Fibroblast of pulmonary artery (primary cell): ENCODE measurements at places on chromosomes 3 and 15.

DNA sequence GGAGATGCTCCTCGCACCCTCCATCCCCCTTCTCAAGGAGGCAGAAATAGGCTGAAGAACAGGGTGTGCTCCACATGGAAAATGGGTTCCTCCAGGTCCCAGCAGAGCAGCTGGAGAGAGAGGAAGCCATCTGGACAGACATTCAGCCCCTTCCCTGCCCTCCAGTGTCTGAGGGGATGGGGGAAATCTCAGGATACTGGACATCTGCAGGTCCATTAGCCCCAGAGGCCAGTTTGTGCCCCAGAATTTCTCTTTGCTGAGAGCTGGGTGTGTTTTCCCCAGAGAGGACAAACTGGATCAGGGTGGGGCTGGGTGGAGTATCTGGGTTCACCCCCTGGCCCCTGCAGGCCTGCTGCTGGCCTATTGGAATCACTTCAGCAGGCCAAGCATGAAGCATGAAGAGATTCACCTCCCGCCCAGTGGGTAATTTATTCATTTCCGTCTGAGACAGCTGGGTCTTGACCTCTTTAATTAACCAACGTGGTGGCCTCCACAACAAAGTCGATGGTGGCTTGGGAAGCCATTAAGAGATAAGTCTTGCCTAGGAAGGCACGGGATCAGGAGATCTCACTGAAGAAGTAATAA lies 4.6 kb downstream of the FAM3D start:
- no peak for DNase-seq

DNA sequence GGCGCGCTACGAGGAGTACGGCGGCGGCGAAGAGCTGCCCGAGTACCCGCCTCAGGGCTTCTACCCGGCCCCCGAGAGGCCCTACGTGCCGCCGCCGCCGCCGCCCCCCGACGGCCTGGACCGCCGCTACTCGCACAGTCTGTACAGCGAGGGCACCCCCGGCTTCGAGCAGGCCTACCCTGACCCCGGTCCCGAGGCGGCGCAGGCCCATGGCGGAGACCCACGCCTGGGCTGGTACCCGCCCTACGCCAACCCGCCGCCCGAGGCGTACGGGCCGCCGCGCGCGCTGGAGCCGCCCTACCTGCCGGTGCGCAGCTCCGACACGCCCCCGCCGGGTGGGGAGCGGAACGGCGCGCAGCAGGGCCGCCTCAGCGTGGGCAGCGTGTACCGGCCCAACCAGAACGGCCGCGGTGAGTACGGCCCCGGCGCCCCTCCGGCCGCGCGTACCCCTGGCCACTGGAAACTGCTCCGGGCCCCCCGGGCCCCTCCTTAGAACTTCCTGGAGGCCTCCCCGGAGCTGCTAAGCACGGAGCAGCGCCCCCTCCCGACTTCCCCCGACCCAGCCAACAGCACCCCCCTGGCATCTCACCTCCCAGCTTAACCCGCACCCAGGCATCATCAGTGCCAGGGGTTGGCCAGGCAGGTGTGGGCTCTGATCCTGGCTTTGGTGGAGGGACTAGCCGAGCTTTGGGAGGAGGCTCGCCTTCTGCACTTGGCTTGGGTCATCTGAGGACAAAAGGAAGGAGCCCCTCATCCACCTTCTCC lies 1.4 kb downstream of the LOXL1 start:
- DNase-seq: peak; percentile 46

DNA sequence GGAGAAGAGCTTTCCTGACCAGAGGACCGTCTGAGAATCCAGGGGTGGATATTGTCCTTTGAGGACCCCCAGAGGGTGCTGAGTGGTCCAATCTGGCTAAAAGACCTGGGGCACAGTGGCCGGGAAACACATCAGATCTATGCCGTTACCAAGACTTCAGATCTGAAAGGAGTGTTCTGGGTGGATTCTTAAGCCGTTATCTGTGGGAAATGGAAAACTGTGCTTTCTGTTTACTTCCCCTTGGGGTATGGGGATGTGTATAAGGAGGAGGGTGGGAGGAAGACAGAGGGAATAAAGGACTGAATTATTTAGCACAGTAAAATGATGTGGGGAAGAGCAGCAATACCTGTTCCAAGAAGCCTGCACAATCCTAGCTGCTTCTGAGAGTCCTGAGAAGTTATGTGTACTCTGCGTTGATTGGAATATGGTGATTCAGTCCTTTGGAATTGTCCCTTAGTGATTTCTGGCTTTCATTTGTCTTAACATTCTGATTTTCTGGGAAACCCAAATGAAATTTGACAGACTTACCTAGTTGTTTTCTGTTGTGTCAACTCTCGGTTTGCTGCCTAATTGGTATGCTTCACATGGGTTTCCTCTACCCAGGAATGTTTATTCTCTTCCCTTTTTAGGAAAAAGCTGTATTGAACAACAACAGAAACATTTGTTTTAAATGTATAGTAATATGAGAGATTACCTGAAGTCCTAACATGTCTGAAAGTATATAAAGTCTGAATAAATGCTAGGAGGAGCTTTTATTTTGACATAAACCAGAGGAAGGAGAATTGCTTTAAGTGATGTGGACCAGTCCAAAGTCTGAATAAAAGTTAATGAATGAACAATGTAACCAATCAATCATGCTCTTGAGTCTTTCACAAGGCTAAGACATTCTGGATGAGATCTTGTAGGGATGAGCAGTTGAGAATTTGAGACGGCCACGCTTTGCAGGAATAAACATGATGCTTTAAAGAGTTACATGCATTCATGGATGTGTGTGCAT lies 427.1 kb upstream of the C2CD4B start:
- peak; percentile 33 for DNase-seq

DNA sequence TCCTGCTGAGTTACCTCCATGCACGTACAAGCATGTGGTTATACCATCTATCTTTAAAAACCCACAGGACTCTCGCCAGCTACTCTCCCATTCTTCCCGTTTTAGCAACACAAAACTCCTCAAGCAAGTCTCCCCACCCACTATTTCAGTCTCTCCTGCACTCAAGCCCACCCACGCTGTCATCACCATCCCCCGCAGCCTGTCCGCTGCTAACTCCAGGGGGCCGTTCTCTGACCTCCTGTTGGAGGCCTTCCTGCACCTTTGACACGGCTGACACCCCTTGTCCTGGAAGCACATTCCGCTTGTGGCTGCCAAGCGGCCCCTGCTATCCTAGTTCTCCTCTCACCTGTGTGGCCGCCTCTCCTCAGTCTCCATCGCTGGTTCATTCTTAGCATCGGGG lies 7.5 kb upstream of the PCSK6 start:
- DNase-seq: no peak

GRCh38 chr3:150885535-150885934 lies 19.7 kb downstream of the MINDY4B start:
- no peak for DNase-seq

DNA sequence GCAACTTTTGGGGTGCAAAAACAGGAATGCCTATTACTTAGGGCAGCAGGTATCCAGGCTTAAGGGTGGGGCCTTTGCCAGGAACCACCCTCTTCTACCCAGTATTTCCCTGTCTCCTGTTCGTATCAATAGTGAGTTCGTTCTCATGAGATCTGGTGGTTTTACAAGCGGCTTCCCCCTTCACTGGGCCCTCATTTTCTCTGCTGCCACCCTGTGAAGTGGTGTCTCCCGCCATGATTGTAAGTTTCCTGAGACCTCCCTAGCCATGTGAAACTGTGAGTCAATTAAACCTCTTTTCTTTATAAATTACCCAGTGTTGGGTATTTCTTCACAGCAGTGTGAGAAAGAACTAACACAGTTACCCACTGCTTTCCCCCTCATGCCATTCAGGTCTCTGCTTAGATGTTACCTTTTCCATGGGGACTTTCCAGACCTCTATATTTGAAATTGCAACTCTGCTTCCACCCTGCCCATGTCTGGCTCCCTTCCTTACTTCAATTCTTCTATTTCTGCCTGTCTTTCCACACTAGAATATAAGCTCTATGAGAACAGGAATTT lies 23.9 kb upstream of the TRA2B start:
- DNase-seq: no peak

DNA sequence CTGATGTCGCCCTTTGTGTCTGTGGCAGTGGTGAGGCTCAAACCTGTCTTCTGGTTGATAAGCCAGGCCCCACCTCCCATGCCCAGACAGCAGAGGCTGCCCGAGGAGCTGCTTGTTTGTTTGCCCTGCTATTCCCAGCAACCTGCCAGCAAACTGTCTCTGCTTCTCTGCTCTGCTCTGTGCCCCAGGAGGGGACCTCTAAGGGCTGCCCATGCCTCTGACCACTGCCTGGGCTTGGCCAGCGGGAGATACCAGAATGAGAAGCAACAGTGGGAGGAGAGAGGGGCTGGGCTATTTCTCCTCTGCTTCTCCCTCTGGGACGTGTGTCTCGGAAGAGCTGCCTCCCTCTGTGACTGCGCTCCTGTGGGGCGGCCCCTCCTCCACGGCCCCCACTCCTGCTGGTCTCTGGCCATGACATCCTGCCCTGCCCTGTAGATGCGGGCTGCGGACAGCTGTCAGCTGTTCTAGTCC lies 213.1 kb downstream of the RPLP1 start:
- peak; percentile 16 for DNase-seq

DNA sequence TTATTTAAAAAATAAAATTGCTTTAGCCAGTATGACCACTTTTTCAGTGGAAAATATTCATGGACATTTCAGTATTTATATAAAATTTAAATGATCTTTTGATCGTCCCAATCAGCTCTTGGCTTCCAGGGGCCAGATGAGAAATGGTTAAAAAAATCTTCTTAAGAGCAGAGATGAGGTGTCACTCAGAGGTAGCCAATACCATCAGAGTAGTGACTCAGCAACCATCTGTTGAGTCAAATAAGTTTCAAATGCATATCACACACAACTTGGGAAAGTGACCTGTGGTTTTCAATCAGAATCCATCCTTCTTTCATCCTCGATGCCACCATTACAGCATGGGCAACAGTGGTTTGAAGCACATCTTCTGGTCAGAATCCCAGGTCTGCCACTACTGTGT lies 958.8 kb upstream of the NR2F2 start:
- DNase-seq: no peak

- no peak for DNase-seq
These were observed 21.2 kb upstream of the TMEM115 start for GRCh38 chr3:50380405-50381085.

- no peak for DNase-seq
These were observed 93.6 kb downstream of the PLCL2 start for GRCh38 chr3:16978234-16978920.

DNA sequence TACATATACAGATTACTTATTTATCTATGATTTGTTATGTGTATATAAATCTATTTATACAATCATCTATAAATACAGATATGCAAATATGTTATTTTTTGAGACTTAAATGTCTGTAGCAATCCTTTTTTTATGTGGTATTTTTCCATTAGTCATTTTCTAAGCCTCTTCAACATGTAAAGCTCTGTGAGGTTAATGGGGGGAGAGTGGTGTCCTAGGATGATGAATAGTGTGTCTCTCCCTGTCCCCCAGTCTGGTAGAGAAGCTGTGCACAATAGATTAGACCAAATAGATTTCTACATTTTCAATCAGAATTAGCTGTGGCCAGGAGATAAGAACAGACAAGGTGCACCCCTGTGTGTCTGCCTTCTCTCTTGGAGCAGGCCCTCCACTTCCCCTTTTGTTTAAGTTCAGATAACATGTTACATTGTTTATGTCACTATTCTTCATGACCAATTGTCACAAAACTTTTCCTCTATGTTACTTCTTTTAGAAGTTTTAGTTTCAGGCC lies 453.9 kb downstream of the LPP start:
- no peak for DNase-seq

GRCh38 chr3:33982269-33982798 lies 183.9 kb downstream of the PDCD6IP start:
- DNase-seq: peak; percentile 13

GRCh38 chr15:85112997-85113396 lies 131.3 kb downstream of the PDE8A start:
- DNase-seq: no peak

DNA sequence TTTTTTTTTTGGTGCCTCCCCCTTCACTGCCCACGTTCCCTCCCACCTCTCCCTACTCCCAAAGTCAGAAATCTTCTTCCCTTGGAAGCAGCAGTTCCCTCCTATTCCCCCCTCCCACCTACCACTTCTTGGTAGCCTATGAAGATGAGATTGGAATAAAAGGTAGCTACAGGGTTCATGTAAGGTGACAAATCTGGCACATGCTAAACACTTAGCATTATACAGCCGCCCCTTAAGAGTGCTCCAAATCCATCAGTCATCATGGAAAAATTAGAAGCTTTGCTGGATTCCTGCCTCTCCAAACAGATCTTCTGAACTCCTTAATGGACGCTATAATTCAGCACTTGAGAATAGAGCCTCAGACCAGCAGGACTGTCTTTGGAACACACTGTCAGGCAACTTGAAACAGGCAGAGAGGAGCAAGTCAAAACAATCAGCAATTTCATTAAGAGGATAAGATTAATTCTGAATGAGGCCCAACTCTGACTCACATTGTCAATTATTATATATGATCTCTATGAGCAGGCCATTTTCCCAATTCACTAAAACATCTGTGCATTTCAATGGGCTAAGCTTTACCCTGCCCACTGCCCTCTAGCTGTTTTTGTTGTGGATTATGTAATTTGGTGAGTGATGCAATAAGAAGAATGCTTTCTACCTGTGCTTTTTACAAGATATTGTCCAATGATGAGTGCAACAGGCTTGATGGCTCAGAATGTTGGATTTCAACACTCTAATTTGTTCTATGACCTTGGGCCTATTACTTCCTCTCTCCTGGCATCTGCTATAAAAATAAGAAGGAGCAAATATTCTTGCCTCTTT lies 34.6 kb upstream of the SPRED1 start:
- peak; percentile 30 for DNase-seq

- DNase-seq: no peak
These were observed 116.2 kb downstream of the ROBO1 start for GRCh38 chr3:79651536-79652065.
